ENCODE measurements at places on chromosomes 7 and 10.

- no peak for DNase-seq
These were observed 35.5 kb upstream of the IKZF1 start for GRCh38 chr7:50268990-50269389.

- peak; percentile 87 for DNase-seq
These were observed 35.4 kb downstream of the BAG3 start for GRCh38 chr10:119686465-119687191.

- DNase-seq, result no peak
These were observed 489.0 kb upstream of the AUTS2 start for GRCh38 chr7:69109246-69109645.

DNA sequence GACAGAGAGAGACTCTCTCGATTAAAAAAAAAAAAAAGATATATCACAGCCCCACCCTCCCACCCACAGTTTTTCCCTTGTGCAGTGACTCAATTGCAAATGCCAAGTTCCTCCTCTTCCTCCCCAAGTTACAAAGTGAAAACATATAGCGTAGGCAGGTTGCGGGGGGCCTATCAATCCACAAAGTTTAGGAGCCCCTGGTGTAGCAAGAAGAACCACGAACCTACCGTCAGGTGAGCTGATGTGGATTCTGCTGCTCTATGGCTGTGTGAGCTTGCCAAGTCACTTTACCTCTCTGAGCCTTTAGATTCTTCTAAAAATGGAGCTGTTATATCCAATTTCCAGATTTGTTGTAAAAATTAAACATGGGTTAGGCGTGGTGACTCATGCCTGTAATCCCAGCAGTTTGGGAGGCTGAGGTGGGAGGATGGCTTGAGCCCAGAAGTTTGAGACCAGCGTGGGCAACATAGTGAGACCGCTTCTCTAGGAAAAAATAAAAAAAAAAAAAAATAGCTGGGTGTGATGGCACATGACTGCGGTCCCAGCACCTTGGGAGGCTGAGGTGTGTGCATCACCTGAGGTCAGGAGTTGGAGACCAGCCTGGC lies 8.2 kb upstream of the RHBDD2 start:
- peak; percentile 23 for DNase-seq

DNA sequence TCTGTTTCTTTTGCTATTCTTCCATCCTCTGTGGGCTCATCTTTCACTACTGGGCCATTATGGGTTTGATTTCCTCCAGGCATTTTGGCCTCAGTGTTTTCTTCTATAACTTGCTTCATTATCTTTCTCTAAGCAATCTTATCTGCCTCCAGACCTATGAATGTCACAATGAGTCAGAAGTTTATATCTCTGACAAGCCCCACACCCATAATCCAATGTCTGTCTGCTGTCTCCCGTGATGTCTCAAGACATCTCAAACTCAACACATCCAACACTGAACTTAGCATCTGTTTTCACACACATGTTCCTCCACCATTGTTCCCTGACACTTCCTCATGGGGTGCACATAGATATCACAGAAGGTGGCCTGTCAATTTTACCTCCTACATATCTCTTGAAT lies 46.7 kb upstream of the RHOBTB1 start:
- DNase-seq, result no peak

DNA sequence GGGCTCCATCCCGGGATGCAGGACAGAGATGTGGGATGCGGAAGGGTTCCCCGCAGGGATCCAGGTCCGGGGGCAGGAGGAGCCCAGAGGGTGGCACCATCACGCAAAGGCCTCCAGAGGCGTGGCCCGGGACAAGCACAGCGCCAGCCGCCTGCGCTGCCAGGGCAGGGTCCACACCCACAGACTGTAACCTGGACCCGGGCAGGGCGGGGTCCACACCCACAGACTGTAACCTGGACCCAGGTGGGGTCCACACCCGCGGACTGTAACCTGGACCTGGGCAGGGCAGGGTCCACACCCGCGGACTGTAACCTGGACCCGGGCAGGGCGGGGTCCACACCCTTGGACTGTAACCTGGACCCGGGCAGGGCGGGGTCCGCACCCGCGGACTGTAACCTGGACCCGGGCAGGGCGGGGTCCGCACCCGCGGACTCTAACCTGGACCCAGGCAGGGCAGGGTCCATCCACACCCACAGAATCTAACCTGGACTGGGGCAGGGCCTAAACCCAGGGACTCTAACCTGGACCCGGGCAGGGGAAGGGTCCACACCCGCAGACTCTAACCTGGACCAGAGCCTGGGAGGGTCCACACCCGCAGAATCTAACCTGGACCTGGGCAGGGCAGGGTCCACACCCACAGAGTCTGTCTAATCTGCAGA lies 37.5 kb upstream of the SUN1 start:
- DNase-seq, result no peak

GRCh38 chr7:43792471-43793150 lies 34.1 kb downstream of the BLVRA start:
- no peak for DNase-seq

DNA sequence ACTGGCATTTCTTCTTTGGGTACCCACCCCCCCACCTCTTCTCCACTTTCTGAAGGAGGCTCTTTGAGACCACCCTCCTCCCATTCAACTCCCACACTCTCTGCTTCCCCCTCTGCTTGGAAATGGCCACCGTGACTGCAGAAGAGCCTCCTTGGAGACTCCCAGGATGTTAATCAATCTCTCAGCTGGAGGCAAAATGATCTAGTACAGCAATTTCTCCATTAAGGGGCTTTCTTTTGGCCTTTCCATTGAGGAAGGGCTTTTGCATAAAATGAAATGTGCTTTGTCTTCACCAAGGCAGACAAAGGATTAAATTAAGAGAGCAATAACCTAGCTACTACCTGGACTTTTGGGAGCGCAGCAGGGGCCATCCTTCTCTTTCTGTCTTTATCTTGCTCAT lies 26.1 kb downstream of the CDHR3 start:
- DNase-seq, result no peak

DNA sequence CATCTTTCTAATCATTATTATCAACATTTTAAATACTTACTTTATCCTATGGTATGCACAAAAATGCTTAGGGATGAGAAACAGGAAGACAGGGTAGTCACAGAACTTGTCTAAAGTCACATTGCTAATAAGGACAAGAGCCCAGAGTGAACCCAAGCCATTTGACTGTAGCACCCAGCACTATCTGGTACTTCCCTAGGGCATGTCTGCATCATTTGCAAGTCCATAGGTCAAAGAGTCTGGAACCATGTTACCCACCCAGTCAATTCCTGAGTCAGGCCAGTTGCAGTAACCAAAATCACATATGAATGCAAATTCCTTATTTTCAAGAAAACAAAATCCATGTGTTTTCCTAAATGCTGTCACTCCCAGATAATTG lies 19.1 kb downstream of the ASAH2 start:
- DNase-seq, result no peak

DNA sequence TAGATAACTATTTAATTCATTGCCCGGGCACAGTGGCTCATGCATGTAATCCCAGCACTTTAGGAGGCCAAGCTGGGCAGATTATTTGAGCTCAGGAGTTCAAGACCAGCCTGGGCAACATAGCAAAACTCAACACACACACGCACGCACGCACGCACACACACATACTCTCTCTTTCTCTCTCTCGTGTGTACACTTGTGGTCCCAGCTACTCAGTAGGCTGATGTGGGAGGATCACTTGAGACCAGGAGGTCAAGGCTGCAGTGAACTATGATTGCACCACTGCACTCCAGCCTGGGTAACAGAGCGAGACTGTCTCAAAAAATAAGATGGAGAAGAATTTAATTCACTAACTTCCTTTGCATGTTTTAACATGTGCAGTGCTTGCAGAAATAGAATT lies 38.1 kb downstream of the PTPN12 start:
- no peak for DNase-seq

- DNase-seq, result no peak
These were observed 42.8 kb downstream of the CYP2C8 start for GRCh38 chr10:95026461-95026860.

- DNase-seq, result no peak
These were observed 20.0 kb downstream of the COPG2 start for GRCh38 chr7:130648580-130648979.

DNA sequence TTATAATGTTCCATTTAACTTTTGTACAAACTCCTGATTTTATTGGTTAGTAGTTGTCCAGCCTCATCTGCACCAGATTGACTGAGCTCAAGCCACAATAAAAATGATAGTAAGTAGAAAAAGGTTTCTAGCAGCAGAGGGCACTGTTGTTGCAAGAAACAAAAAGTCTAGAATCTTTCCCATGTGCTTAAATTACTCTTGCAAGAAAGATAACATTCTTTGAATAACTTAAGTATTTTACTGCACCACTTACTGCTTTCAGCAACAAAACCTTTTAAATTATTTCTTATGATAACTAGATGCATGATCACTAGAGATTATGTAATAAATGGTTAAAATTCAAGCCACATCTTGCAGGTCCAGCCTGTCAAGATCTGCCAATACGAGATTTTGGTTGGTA lies 27.0 kb downstream of the LMOD2 start:
- DNase-seq, result peak; percentile 47

- no peak for DNase-seq
These were observed 241.6 kb upstream of the TCF7L2 start for GRCh38 chr10:112708461-112708860.

GRCh38 chr10:17290226-17290625 lies 62.2 kb downstream of the VIM start:
- peak; percentile 43 for DNase-seq

GRCh38 chr10:49696311-49696710 lies 16.9 kb downstream of the C10orf53 start:
- DNase-seq, result no peak

- no peak for DNase-seq
These were observed 460.1 kb downstream of the PLXDC2 start for GRCh38 chr10:20276127-20276979.

- no peak for DNase-seq
These were observed 683.8 kb upstream of the ANKRD30A start for GRCh38 chr10:36441557-36441956.

DNA sequence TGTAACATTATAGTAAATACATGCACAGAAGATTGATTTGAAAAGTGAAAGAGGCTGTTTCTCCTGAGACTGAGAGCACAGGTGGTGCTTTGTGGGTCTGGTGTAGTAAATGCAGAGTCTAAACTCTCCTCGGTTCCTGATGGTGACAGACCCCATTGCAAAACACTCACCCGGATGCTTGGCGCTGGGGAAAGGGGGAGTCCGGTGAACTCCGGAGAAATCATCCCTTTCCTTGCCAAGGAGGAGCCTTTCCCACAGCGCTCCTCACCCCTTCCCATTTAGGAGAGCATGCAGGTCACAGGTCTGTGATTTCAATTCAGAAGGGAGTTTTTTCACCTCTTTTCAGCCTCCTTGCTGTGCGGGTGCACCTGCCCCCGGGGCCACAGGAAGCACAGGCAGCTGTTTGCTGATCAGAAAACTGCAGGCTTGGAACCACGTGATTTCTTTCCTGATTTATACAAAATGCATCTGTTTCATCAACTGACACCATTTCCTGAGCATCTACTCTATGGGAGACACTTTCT lies 75.6 kb upstream of the LYZL2 start:
- peak; percentile 74 for DNase-seq

- peak; percentile 5 for DNase-seq
These were observed at the start of gene BICC1 for GRCh38 chr10:58512491-58513187. BICC1 (plus strand) TSS chr10:58512872; CDS start chr10:58513144, 272 bp downstream.

DNA sequence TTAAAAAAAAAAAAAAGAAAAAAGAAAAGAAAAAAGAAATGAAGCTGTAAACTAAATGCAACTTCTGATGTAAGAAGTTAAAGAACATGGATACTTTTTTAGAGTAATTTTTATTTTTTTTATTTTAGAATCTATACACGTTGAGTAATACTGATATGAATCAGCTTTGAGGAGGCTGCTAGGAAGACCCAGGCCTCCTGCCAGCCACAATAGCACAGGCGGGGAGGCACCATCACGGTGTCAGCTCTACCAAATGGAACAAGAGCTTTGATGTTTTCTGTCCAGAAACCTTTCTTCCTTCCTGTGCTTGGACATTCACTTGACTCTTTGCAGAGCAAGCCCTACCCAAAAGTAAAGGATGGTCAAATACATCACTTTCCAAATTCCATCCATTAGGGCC lies 45.3 kb upstream of the EGR2 start:
- DNase-seq, result no peak

- no peak for DNase-seq
These were observed 20.0 kb downstream of the HYAL4 start for GRCh38 chr7:123864966-123865365.

- no peak for DNase-seq
These were observed 97.8 kb downstream of the ELAPOR2 start for GRCh38 chr7:86961686-86962085.

- peak; percentile 27 for DNase-seq
These were observed 7.3 kb downstream of the SEPHS1 start for GRCh38 chr10:13340626-13341376.

DNA sequence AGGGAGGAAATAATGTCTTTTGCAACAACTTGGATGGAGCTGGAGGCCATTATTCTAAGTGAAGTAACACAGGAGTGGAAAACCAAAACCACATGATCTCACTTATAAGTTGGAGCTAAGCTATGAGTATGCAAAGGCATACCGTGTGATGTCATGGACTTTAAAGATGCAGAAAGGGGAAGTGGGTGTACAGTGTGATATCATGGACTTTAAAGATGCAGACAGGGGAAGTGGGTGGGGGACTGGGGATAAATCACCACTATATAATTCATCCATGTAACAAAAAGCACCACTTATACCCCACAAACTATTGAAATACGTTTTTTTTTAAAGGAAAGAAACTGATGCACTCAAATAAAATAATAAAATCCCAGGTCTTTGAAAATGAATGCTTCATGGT lies 29.5 kb downstream of the LYZL2 start:
- no peak for DNase-seq

DNA sequence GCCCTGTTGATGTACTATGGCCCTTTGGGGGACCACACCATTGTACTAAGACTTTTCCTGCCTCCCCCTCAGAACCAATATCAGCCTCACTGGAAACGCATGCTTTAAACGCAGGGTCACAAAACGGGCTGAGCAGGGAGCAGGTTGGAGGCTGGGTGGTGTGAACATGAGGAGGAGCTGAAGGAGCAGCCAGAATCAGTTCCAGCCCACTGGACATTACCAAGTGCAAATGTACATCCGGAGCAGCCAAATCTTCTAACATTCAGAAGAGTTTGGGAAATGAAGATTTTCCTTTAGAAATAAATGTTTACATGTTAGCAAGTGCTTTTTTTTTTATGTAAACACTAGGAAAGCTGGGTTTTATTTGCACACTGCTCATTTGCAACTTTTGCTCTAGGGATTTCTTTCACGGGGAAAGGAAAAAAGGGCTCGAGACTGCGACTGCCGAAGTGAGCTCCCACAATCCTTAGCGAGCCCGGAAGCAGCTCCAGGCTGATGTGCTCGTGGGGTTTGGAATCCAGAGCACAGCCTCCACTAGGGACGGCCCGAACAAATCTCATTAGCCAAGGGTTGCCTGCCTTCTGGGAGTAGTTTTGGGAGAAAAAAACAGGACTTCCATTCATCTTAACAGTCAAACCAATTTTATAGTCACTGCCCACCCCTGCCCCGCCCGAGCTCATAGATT lies 108.0 kb upstream of the YAE1 start:
- DNase-seq, result no peak

GRCh38 chr10:128050936-128051335 lies 75.3 kb downstream of the MKI67 start:
- peak; percentile 43 for DNase-seq

DNA sequence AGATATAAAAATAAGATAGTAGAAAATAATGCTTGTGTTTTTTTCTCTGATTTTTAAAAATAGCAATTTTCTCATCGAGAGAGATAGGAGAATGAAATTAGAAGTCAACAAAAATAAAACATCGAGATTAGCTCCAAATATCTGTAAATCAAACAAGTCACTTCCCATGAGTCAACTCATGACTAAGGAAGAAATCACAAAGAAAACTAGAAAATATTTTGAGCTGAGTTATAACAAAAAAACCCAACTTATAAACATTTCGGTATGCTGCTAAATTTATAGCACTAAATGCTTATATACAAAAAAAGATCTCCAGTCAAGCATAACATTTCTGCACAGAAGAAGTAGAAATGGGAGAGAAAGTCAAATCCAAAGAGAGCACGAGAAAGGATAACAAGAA lies 140.1 kb downstream of the ITGA8 start:
- no peak for DNase-seq

Measured in activated CD4-positive, alpha-beta T cell treated with anti-CD3 and anti-CD28 coated beads, Interleukin-2, Interleukin-6, amounts not matched to agents 100 ng/mL and 50 ng/mL, durations not matched to agents 16 hours and 8 hours (primary cell).